ENCODE measurements at places on chromosomes 16 and 17.

GRCh38 chr16:48295488-48296281 lies 48.3 kb upstream of the ABCC11 start:
- DNase-seq, result no peak

DNA sequence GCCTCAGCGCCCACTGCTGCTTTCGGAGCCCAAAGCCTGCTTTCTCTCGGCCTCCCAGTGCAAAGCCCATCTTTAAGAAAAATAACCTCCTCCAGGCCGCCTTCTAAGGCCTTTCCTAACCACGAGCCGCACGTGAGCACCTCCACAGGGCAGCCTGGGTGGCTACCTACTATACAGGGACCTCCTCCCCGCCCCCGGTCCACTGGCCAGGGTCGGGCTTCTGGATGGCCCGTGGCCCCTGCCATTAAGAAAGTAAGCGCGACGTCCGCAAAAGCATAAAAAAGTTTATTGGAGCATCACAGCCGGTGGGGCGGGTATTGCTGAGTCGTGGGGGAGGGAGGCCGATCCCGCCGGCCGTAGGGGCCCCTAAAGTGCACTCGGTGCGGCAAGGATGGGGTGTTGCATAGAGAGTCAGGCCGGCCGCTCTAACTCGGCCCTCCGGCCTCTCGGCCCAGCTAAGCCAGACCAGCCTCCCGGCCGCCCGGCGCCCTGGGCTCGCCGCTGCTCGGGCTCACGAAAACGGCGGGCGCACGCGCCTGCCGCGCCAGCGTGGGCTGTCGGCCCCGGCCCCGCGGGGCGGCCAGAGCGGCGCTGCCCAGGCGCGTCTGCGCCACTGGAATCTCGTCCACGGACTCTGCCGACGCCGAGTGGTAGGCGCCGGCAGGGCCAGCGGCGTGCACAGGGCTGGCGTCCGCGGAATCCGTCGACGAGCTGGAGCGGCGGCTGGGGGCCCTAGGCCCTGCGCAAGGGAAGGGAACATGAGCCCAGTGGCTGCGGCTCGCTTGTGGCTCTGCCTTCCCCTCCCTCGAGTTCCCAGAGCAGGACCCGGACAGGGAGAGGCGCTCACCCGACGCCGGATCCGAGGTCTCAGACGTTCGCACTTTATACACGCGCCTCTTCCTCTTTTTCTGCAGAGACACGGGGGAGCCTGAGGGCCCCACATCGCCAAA lies 1.1 kb upstream of the TPPP3 start:
- no peak for DNase-seq

DNA sequence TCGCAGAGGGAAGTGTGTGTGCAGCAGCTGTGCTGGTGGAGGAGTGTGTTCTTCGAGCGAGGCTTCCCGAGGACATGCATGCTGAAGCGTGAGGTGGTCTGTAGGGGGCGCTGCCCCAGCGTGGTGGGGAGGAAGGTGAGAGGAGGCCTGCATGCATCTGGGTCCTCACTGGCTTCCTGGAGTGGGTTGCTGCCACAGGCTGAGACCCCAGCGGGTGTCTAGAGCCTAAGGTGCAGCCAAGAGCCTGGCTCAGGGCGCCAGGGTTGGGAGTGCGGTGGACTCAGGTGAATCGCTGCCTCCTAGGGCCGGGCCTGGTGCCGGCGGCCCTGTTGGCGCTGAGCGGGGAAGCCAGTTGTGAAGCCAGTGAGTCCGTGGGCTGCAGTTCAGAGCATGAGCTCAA lies 7.5 kb upstream of the HSD3B7 start:
- DNase-seq, result no peak

DNA sequence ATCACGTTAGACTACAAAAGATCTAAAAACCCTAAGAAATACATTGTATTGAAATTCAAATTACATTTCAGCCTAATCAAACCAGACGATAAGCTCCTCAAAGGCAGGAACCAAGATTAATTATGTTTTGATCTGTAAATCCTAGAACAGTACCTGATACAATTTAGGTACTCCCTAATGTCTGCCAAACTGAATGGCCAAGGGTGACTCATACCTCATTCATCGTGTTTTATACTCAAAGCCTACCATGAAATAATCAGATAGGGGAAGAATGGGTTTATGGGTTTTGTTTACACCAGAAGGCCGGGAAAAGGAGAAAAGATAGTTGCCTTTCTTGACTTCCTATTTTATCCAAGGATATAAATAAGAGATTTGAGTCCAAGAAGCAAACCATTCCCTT lies 19.3 kb downstream of the MMD start:
- no peak for DNase-seq

DNA sequence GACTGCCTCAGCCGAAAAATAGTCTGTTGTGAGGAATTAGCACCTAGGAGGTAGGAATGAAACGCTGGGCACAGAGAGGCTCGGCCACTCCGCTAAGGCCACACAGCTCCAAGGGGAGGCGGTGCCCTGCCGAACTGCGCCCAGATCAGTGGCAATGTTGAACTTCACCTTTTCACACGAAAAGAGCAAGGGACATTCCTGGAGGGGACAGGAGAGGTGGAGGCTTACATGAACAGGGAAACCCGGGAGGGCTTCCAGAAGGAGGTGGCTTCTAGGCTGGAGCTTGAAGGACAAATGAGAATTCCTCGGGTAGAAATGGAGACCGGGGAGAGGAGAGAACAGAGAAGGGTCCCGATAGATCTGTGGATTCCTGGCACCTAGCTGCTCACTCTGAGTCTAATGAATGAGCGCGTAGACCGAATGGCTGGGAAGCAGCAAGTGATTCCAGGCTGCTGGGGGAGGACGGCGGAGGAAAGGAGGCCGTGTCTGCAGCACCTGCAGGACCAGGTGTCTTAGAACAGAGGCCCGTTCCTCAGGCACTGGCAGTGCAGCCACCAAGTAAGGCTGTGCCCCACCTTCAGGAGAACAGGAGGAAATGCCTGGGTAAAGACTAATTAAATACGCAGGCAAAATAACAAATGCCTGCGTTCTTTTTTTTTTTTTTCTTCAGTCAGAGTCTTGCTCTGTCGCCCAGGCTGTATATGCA lies 722 bp upstream of the SLC38A10 start:
- peak; percentile 52 for DNase-seq

DNA sequence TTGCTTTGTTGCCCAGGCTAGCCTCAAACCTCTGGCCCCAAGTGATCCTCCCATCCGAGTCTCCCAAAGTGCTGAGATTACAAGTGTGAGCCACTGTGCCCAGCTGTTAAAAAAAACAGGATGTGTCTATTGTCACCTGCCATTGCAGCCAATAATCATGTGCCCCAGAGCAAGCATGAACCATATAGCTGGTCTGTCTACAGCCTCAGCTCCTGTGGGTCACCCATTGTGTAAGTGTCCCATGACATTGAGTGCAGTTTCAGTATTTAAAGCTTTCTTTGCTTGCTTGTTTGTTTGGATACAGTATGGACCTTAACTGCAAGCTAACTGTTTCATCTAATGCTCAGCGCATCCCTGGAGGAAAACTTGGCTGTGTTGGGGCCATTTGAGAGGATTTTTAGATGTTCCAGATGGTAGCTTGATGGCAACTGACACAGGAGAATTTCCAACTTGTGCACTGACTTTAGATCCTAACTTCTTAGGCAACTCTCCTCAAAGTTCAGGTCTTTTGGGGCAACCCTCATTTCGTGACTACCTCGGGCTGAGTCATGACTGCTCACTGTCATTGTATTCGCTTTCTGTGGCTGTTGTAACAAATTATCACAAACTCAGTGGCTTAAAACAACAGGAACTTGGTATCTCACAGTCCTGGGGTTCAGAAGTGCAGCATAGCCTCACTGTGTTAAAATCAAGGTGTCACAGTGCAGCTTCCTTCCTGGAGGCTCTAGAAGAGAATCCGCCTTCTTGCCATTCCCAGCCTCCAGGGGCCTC lies 30.3 kb upstream of the ADORA2B start:
- no peak for DNase-seq

- no peak for DNase-seq
These were observed 6.2 kb downstream of the CHAD start for GRCh38 chr17:50462446-50462845.

GRCh38 chr16:51880776-51881175 lies 666.2 kb downstream of the TOX3 start:
- DNase-seq, result no peak

DNA sequence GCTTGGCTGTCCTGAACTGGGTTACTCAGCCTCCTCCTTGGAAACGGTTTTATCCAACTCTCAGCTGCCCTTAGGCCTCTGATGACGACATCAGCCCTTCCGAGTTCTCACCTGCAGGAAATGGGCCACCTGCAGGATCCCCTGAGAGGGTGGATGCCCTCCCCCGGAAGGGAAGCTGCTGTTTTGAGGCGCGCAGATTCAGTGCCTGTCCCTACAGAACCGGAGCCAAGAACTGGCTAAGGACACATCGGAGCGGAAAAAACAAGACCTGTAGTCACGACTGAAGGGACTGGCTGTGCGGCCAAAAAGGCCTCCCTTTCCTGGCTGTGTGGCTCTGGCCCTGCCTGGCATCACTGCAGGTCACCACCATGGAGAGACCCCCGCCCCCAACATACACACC lies 11.7 kb upstream of the C16orf95 start:
- no peak for DNase-seq

- no peak for DNase-seq
These were observed 3.0 kb downstream of the CES3 start for GRCh38 chr16:66964049-66964448.

- DNase-seq, result no peak
These were observed 688.8 kb downstream of the WWOX start for GRCh38 chr16:78788276-78788675.

DNA sequence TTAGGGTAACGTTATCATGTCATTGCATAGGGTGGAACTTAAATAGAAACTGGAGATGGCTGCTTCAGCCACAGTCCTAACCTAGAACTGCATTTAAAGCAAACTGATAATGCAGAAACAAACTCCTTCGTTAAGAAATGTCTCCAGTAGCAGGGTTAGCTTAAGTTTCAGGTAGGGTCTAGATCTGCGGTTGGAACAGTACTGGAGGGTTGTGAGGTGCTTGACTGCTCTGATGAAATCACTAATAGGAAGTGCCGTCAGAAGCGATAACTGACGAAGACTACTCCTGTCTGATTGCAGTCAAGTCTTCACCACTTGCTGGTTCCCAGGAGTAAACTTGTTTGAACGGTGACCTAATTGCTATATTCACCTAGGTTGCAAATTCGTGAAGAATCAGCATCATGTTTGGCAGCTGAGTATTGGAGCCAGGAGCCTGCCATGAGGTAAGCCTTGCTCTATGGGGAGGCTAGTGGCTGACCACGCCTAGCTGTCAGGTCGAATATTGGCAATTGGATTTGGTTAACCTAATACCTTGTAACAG lies 24.5 kb downstream of the TRPV2 start:
- no peak for DNase-seq

GRCh38 chr17:27946513-27946912 lies 53.3 kb upstream of the LYRM9 start:
- no peak for DNase-seq

- peak; percentile 76 for DNase-seq
These were observed 45.0 kb upstream of the SMURF2 start for GRCh38 chr17:64707050-64707591.

DNA sequence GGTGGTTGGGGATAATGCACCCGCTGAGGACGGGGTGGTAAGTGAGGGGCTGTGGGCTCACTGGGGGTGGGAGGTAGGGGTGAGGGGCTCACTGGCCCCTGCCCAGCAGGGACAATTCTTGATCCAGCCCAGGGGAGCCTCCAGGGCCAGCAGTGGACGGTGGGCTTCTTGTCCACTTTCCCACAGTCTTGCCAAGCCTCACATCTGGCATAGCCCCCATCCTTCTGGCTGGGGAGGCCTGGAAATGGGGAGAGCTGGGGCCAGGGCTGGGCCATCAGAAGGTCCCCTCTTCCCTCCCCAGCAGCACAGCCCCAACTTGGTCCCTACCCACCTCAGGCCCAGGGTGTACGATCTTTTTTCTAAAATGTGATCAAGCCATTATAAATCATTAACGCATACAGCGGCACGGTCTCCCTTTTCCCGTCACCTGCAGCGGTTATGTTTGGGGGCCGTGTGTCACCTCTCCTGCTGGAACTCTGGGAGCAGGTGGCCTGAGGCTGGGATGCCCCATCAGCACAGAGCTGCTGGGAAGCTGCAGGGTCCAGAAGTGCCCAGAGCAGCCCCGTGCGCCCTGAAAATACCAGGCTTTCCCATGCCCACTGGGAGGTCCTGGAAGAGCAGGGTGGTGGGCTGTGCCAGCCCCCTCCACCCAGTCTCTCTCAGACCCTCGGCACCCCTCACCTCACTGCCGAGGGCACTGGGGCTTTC lies 7.2 kb upstream of the SETD6 start:
- no peak for DNase-seq

- no peak for DNase-seq
These were observed 25.4 kb downstream of the ZFHX3 start for GRCh38 chr16:73022534-73022933.

DNA sequence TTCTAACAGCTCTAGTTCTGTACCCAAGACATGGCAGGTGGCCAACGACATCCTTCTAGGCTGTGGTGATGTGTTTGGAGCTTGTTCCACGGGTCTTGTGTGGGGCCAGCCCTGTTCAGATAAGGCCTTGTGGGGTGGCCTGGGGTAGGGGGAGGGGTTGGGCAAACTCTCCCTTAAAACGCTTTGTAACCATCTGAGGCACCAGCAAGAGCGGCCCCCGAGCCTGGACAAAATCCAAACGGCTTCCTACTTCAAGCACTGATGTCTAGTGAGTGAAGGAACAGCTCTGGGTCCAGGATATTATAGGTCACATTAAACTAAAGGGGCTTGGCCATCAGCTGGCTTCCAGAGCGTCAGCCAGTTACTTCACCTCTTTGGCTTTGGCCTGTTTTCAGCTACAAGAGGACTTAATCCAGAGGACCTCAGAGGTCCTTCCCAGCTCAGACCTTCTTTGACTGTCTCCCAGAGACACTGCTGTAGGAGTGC lies 11.9 kb downstream of the SERPINF1 start:
- DNase-seq, result no peak

GRCh38 chr17:40178021-40178601 lies 841 bp downstream of the RAPGEFL1 start:
- DNase-seq, result no peak

- DNase-seq, result no peak
These were observed 565 bp upstream of the XAF1 start for GRCh38 chr17:6755281-6755680.

DNA sequence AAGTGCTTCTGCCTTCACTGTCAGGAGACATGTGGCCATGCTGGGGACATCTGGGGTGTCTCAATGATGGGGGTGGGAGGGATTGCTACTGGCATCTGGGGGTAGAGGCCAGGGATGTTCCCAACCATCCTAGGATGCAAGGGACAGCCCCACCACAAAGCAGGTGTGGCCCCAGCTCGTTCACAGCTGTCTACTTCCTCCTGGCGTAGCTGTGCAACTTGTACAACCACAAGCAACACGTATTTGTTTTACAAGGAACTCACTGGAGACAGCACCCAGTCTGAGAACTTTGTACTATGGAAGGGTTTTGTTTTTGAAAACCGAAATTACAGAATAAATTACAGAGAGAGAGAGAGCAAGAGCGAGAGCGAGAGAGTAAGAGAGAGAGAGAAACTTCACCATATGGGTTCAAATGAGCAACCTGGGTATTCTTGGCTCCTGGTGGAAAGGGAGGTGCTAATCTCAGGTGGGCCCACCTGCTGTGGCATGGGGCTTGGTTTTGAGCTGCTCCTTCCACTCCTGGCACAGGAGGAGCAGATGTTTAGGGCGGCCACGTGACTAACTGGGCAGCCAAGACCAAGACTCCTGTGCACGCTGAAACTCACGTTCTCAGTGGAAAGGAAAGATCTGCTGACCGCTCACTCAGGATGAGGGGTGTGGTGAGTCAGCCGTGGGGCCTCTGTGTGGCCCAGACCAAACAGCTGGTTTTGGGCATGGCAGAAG lies 17.5 kb upstream of the TNFRSF13B start:
- DNase-seq, result no peak

- DNase-seq, result no peak
These were observed 4.8 kb downstream of the RHBDF2 start for GRCh38 chr17:76496464-76496863.

Measured in Ammon's horn (tissue), 1 donor.